ENCODE measurements at places on chromosomes 11 and 22. TPM values are rescaled to one million over a fixed set of nuclear protein-coding genes. Genes with fewer than 3 reads are reported as not detected.
A peak's percentile ranks its signal among the peaks of the same experiment; 100 is the strongest.

PRRG4 gene
- 0.29 TPM for total RNA-seq

MS4A14 gene
- not detected for total RNA-seq

DNA sequence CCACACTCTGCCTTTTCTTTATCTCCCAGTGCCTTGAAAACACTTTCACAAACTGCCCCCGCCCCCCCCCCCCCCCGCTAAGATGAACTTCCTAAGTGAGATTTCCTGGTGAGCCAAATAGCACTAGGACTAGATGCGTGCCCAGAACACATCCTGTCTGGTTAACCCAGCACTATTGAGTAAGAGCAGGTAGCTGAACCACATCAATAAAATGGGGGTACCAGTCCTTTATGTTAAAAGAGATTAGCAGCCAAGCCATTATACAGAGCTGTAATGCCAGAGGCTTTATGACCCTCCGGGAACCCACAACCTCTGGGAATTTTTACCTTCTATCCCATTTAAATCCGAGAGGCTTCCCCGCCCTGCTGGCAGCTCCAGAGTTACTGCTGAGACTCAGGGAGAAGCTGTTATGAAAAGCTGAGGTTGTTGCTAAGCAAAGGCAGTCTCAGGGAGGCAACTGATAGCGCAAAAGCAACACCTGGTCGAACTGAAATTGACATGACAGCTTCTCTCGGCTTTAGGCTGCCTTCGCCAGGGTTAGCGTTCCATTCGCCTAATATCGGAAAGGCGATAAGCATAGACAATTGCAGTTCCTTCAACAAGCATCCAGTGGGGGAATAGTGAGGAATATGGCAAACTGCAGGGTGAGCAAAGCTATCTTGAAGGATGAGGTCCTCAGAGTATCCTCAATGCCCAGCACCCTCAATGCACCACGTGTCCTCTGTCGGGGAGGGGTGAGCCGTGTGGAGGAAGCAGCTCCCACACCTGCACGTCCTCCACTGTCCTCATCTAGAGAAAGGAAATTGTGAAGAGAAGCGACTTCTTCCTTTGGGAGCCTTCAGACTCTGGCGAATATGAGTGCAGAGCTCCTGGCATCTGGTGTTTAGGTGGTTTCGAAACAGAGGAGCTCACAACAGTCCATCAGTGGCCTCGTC is 977.0 kb downstream of the NTM start:
- no peaks in the 10 kb centered on the region for H3K4me1 ChIP-seq
- H3K4me3 ChIP-seq: no peak overlapping the region
- H3K27ac ChIP-seq: no peak overlapping the region
- no peaks in the 10 kb centered on the region for H3K27me3 ChIP-seq

- H3K36me3 ChIP-seq: peaks cover 14% of the 10 kb centered on the region
- no peaks in the 10 kb centered on the region for H3K27me3 ChIP-seq
- no peak overlapping the region for H3K27ac ChIP-seq
- no peaks in the 10 kb centered on the region for H3K4me1 ChIP-seq
- H3K4me3 ChIP-seq: no peak overlapping the region
- DNase-seq: no peak
Measured at GRCh38 chr11:68431984-68432645, 28.4 kb upstream of the PPP6R3 start.

- H3K4me1 ChIP-seq: no peaks in the 10 kb centered on the region
- DNase-seq: no peak
- no peak overlapping the region for H3K27ac ChIP-seq
- no peak overlapping the region for H3K4me3 ChIP-seq
- no peaks in the 10 kb centered on the region for H3K36me3 ChIP-seq
- H3K27me3 ChIP-seq: peaks cover 5% of the 10 kb centered on the region
Measured at GRCh38 chr11:133072378-133072777, 459.9 kb downstream of the OPCML start.

DNA sequence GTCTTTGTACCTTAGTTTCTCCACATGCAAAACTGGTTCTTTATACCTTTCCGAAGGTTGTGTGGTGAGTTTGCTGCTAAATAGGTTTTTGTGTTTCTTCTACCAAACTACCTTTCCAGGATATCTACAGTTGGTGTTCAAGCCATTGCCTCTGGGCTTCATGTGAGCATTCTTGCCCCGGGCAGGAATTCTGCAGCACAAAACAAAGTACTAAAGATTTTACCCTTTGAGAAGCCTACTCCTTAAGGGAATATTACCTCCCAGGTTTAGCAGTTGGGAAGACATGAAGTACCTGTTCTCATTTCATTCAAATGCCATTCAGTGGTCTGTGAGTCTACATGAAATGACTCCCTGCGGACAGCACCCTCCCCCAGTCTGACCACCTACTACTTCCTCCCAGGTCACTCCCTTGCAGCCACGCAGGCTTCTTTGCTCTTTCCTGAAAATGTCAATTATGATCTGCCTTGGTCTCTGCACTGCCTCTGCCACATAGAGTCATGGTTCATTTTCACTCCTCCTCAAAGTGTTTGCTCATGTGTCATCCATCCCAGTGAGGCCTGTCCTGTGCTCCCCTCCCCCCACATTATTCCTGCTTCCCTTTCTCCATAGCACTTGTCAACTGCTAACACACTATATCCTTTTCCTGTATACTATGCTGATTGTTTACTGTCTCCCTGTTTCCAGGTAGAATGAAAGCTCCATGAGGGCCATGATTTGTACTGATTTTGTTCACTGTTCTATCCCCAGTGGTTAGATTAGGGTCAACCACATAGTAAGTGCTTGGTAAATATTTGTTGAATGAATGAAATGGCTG is 36.9 kb downstream of the PACS1 start:
- H3K4me1 ChIP-seq: peaks cover 90% of the 10 kb centered on the region
- H3K27ac ChIP-seq: peak overlapping the region; percentile 96
- peaks cover 2% of the 10 kb centered on the region for H3K36me3 ChIP-seq

CNGA4 gene
- 0.29 TPM for total RNA-seq
